ENCODE measurements at places on chromosomes 1 and 21.
A peak's percentile ranks its signal among the peaks of the same experiment; 100 is the strongest.

DNA sequence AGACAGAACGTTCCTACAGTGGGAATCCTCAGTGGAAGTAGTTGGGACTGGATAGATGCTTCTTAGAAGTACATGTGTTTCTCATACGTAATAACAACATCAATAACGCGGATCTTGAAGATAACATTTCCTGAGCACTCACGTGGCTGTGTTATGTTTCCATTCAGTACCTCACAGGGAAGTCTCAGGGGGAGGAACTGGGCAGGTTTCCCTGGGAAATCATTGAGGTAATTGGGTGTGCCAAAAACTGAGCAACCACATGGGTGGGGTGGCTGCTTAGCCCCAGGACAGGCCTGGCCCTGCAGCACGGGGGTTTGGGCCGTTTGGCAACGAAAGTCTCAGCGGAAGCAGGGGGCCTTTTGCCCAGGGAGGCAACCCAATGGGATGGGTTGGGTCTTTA, 133.8 kb downstream of the ZSCAN20 start:
- DNase-seq = no peak

GRCh38 chr1:187280031-187280430, 451.3 kb downstream of the PLA2G4A start:
- no peak for DNase-seq

GRCh38 chr1:209485167-209485566, 98.3 kb upstream of the CAMK1G start:
- DNase-seq = no peak

GRCh38 chr1:53732912-53733317, 6.0 kb downstream of the GLIS1 start:
- DNase-seq = no peak

GRCh38 chr1:98051065-98051675, 130.3 kb upstream of the DPYD start:
- DNase-seq = no peak

- no peak for DNase-seq
Measured at GRCh38 chr1:10755970-10756521, 40.4 kb downstream of the CASZ1 start.

DNA sequence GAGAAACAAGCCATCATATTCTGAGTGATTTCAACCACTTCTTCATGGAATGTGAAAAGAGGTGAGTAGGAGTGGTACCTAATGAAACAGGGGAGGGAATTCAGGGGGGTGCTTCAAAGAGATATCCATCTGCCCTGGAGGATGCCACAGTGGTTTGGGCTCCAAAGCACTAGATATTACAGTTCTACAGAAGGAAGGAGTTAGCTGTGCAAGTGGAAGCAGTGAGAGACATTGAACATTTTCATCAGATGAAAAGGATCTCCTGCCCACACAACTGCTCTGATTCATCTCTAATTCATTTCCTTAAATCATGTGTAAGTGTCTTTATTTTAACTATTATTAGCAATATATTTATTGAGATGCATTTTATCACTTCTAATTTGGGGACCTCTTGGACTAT, 2.8 kb upstream of the RGS5 start:
- DNase-seq = no peak

- DNase-seq = no peak
Measured at GRCh38 chr21:34713621-34714020, 44.8 kb downstream of the CLIC6 start.

DNA sequence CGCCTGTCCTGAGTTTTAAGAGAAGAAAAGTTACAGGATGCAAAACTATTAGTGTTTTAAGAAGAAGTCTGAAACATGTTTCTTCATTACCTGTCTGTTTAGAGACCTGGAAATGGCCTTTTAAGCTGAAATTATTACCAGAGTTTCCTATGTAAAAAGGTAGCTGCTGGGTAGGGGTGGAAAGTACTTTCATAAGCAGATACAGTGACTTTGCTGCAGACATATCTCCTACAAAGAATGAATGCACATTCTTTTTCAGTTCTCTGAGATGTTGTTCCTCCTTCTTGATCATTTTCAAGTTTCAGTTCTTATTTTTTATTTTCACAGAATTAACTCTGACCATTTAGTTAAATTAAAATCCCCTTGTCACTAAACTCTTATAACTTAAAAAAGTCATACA, 1329.6 kb downstream of the KCNT2 start:
- DNase-seq = no peak

DNA sequence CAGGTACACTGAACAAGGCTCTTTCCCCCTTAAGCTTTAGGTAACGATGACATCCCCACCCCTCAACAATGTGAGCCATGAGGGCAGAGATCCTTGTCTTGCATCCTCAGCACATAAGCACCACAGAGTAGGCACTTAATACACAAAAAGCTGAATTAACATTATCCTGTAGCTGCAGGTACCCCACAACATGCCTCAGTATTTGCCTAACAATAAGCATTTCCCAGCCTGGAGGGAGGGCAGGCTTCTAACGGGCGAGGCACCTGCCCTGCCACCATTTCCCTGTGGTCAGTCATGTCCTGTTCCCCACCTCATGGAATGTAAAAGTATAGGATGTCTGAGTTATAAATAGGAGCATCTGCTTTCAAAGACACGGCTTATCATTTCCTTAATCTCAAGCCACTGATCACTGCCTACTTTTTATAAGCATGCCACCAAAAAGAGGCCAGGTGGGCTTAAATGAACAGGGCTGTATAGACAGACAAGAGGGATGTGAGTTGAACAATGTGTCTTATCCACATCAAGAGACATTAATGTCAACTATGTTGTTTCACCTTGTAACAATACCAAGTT, 3.4 kb downstream of the CAPZB start:
- no peak for DNase-seq

DNA sequence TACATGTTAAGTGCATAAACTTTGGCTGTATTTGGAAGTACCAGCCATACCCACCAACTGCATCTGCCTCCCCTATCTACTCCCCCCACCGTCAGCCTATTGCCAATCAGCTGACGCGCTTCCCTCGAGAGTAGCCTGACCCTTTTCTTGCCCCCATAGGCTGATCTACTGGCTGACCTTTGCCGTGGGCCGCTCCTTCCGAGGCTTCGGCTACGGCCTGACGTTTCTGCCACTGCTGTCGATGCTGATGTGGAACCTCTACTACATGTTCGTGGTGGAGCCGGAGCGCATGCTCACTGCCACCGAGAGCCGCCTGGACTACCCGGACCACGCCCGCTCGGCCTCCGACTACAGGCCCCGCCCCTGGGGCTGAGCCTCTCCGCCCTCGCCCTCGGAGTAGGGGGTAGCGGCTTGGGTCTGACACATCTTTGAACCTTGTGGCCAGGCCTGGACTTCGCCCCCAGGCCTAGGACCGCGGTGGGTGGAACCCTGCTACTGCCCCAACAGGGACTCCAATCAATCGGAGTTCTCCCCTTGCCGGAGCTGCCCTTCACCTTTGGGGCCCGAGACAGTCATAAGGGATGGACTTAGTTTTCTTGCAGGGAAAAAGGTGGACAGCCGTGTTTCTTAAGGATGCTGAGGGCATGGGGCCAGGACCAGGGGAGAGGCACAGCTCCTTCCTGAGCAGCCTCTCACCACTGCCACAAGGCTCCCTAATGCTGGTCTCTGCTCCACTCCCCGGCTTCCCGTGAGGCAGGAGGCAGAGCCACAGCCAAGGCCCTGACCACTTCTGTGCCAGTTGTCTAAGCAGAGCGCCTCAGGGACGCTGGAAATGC, 4.0 kb downstream of the GLMP start:
- peak; percentile 86 for DNase-seq

DNA sequence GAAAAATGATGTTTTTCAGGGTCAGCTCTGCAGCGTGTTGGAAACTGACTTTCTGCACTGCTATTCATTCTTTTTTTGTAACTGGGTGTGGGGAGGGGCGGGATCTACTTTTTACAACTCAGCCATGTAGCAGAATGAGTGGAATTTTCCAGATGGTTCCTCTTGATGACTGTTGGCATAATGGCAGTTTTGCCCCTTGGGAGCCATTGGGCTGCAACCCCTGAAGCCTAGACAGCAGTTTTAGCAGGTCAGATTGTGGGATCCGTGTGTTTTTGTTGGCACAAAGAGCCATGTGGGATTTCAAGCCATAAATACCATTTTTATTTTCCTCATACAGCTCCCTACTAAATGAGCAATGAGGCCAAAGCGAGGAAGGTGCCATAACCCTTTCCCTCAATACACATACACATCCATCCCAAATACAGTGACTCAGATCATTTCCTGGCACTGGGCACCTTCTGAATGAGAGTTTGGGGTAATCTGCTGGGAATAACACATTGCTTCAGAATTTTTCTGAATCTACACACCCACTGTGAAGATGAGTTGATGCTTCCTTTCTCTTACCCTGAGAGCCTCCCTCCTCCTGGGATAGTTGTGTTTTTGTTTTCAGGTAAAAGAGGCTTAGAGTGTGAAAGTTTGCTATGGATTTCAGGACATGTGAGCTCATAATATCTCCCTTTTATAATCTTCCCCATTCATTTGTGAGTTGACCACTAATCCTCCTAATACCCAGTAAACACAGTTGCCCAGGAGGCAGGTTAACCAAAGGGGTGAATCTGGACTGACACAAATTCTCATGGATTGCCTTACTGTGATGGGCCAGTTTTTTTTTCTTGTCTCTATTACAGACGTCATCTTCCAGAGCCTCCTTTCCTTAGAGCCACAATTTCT, 13.1 kb downstream of the S100A10 start:
- DNase-seq = no peak

DNA sequence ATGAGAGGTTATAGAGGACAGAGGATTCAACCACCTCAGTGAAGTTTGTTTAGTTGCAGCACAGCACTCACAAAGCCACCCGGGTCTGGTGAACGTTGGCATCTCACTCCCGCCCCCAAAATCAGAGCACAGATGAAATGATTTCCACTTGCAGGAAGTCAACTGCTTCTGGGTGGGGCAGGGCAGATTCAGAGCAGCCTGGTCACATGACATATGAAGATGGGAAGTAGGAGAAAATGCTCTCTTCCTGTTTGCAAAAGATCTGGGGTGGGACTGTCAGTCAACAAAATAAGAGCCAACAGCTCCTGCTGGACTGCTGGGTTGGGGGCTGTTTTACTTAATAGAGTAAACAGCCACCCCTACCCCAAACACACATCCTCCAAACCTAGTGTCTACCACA, 43.2 kb downstream of the LRRC71 start:
- no peak for DNase-seq

- no peak for DNase-seq
Measured at GRCh38 chr21:44727757-44728156, 16.4 kb upstream of the TSPEAR start.

GRCh38 chr1:156914440-156914856, 6.0 kb upstream of the LRRC71 start:
- DNase-seq = no peak

DNA sequence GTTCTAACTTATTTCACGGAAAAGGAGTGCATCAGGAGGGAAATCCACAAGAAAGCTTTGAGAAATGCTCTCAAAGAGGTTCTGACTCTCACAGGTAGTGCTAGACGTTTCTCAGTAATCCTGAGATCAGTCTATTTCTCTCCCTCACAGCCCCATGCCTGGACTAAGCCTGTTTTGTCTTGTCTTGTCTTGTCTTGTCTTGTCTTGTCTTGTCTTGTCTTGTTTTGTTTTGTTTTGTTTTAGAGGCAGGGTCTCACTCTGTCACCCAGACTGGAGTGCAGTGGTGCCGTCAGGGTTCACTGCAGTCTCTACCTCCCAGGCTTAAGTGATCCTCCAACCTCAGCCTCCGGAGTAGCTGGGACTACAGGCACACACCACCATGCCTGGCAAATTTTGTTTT, 133.3 kb upstream of the SGIP1 start:
- no peak for DNase-seq

DNA sequence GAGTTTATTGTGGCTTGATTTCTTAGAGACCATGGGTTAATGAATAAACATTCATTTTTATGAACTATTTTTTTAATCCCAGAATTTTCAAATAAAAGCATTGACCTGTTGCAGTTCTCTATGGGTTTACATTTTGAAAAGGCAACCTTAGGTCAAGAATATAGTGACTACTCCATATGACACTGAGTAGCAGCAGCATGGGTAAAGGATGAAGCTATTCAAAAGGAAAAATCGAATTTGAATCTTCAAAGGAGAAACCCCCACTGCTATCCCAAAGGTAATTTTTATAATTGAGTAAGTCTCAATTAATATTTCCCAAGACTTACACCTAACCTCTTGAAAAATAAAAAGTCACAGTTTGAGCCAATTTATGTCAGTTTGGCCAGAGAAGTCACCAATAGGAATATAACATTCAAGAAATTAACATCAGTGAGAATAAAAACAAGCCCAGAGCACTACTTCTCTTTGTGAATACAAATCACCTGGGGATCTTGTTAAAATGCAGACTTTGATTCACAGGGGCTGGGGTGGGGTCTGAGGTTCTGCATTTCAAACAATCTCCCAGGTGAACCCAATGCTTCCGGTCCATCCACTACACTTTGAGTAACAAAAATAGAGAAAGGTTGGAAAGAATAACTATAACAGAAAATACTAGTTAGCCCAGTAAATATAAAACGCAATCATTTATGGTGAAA, 39.8 kb downstream of the USP1 start:
- DNase-seq = no peak

DNA sequence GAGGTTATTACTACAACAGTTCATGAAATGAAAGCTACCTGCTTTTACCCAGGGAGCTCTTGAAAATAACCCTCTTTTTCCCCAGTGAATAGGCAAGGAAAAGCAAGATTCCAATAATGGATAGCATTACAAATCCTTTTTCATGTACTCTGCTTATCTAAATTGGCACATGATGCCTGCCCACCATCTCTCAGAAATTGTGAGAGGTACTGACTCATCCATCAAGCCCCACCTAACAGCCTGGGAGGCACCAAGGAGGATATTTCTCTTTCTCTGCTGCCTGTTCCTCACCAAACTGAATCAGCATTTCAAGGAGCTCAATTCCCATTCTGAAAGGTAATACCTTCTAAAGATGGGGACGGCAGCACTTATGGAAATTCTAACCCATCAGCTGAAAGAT, 34.4 kb downstream of the PALMD start:
- no peak for DNase-seq

GRCh38 chr1:231678011-231678432, 51.4 kb downstream of the DISC1 start:
- DNase-seq = no peak

DNA sequence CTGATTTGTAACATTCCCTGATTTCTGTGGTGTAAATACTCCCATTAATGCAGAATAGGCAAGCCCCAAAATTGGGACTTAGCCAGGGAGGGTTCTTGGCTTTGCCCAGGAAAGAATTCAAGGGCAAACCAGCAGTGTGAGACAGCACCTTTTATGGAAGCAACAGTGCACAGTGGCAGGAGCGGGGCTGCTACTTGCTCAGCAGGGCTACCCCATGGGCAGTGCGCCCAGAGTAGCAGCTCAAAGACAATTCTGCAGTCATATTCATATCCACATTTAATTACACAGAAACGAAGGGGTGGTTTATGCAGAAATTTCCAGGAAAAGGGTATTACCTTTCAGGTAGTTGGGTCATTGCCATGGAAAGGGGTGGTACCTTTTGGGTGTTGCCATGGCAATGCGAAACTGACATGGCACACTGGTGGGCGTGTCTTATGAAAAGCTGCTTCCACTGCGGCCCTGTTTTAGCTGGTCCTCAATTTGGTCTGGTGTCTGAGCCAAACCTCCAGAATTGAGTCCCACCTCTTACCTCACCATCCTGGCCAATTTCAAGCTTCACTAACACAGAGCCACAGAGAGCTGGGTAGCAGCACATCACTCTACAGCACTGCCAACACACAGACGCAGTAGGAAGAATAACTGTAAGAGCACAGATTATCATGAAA, 35.9 kb downstream of the FHAD1 start:
- no peak for DNase-seq

GRCh38 chr21:42227909-42228708, 9.2 kb downstream of the ABCG1 start:
- DNase-seq = no peak
